ENCODE measurements at places on chromosomes 7 and 10. TPM values are rescaled to one million over a fixed set of nuclear protein-coding genes. Genes with fewer than 3 reads are reported as not detected.

Gene LRRD1
- polyA plus RNA-seq, result 0.60 TPM

Gene H2BK1
- not detected for polyA plus RNA-seq

Gene PHKG1
- 0.94 TPM for polyA plus RNA-seq

Gene SPDYE5
- 1.9 TPM for polyA plus RNA-seq

Gene CLCN1
- 0.21 TPM for polyA plus RNA-seq

Gene AKR1C1
- 10.2 TPM for polyA plus RNA-seq

Gene FXYD4
- polyA plus RNA-seq, result not detected

Gene ZDHHC4
- 83.5 TPM for polyA plus RNA-seq

Gene MRPS33
- 87.2 TPM for polyA plus RNA-seq

Gene GNG11
- polyA plus RNA-seq, result 51.0 TPM

Gene GPR26
- not detected for polyA plus RNA-seq

Gene BMPER
- 20.4 TPM for polyA plus RNA-seq

Gene AASS
- polyA plus RNA-seq, result 49.5 TPM

Gene JAKMIP3
- polyA plus RNA-seq, result 0.32 TPM

Gene RNF32
- polyA plus RNA-seq, result 3.7 TPM

Gene EXOSC1
- 34.9 TPM for polyA plus RNA-seq

Gene TMEM248
- polyA plus RNA-seq, result 87.4 TPM

Gene OR2A42
- 1.3 TPM for polyA plus RNA-seq

Gene UNCX
- polyA plus RNA-seq, result 14.9 TPM

Gene ITPRID1
- polyA plus RNA-seq, result not detected

Gene FAM241B
- polyA plus RNA-seq, result 7.7 TPM

Gene IGF2BP3
- 66.6 TPM for polyA plus RNA-seq

Gene ASZ1
- polyA plus RNA-seq, result not detected

Gene TMEM72
- 73.5 TPM for polyA plus RNA-seq

Gene EPHB6
- polyA plus RNA-seq, result 19.5 TPM

All from right renal pelvis (tissue), 4 donors.